ENCODE measurements at places on chromosomes 3 and 15.

- no peak for DNase-seq
Observed at GRCh38 chr3:122705379-122705778, 24.7 kb downstream of the PARP14 start.

DNA sequence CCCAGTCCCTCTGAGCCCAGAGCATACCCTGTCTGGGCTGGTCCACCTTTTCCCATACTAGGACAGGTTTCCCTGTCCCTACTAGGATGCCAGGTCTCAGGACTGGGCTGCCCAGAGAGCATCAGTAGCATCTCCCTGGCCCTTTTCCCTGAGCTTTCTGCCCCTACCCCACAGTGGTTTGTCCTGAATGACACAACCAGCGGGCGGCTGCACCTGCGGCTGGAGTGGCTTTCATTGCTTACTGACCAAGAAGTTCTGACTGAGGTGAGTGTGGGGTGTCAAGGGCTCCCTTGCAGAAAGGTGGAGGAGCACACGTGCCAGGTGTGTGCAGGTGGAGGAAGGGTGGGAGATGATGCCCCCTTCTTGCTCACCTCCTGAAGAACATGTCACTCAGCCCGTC lies 33.5 kb downstream of the ESYT3 start:
- DNase-seq = no peak

GRCh38 chr3:97968376-97968775 lies 3.9 kb downstream of the RIOX2 start:
- no peak for DNase-seq

DNA sequence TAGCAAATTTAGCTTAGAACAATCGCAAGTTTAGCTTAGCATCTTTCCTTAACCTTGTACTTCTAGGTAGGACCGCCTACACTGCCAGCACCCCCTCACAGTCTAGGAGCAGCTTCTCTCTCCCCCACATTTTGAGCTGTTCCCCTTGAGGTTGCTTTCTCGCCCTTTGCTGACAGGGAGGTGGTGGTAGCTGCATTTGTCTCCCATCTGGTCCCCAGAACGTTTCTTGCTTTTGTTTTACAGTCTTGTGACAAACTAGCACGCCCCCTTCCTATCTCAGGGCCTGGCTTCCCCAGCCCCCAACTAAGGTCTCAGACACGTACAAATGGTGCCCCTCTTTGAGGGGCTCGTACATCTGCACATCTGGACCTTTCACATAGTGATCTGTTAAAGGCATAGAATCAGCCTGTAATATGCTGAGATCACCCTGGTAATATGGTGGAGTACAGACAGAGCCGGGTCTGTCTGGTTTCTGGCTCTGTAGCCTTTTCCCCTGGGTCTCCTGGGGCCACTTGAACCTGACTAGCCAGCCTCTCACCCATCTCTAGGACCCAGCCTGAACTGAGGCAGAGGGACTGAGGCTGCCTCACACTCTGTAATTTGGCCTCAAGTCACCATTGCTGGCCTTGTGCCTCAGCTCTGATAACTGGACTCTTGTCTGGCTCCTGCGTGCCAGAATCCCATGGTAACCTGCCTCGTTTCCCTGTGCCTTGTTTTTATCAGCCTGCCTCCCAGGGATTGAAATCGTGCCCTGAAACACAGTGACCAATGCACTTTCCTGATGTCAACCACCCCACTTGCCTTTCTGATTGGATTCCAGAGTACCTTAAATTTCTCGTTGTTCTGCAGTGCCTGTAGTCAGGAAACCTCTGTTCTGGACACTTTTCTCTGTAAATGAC lies 27.7 kb downstream of the CRTC3 start:
- DNase-seq = no peak
